Activated CD4-positive, alpha-beta T cell treated with anti-CD3 and anti-CD28 coated beads, Interleukin-2, amount 10 ng/mL, durations not matched to agents 24 days and 14 days (primary cell): ENCODE measurements at places on chromosomes 6 and 20. TPM values are rescaled to one million over a fixed set of nuclear protein-coding genes. Genes with fewer than 3 reads are reported as not detected.

The DBNDD2 gene
- total RNA-seq, result 19.9 and 25.2 TPM in 2 replicates

The NKX2-2 gene
- not detected in 2 replicates for total RNA-seq

The RSPH9 gene
- not detected in 2 replicates for total RNA-seq

The EYA2 gene
- total RNA-seq, result not detected in 2 replicates

DNA sequence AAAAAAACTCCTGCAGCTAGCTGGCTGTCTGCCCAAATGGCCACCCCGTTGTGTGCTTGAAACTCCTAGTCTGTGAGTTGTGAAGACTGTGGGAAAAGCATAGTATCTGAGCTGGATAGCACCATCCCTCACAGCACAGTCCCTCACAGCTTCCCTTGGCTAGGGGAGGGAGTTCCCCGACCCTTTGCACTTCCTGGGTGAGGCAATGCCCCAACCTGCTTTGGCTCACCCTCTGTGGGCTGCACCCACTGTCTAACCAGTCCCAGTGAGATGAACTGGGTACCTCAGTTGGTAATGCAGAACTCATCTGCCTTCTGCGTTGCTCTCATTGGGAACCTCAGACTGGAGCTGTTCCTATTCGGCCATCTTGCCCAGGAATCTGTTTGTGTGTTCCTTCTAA, 260.6 kb upstream of the STXBP5 start:
- H3K4me1 ChIP-seq, result no peaks in the 10 kb centered on the region
- no peak overlapping the region for H3K4me3 ChIP-seq
- DNase-seq, result no peak
- no peak overlapping the region for H3K27ac ChIP-seq

DNA sequence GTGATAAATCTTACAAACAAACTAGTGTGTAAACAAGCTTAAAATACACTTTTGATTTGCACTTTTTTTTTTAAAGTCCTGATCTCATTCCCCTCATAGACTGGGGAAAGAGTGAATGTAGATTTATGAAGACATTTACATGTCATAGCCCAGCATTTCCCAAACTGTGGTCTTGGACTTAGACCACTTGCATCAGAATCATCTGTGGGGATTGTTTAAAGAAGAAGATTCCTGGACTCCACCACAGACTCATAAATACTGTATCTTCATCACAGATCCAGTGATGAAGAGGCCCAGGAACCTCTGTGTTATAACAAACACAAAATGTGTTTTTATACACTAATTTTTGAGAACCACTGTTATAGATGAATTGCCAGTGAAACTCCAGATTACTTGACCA, 99.5 kb downstream of the KCNQ5 start:
- H3K4me3 ChIP-seq, result no peak overlapping the region
- H3K27me3 ChIP-seq, result no peaks in the 10 kb centered on the region
- no peaks in the 10 kb centered on the region for H3K4me1 ChIP-seq
- H3K27ac ChIP-seq, result no peak overlapping the region
- DNase-seq, result no peak
- H3K36me3 ChIP-seq, result no peaks in the 10 kb centered on the region

GRCh38 chr6:116446399-116446798, 14.8 kb upstream of the CALHM6 start:
- DNase-seq, result no peak
- H3K36me3 ChIP-seq, result no peaks in the 10 kb centered on the region
- H3K27me3 ChIP-seq, result peaks cover 14% of the 10 kb centered on the region
- no peak overlapping the region for H3K4me3 ChIP-seq
- H3K4me1 ChIP-seq, result peaks cover 34% of the 10 kb centered on the region

DNA sequence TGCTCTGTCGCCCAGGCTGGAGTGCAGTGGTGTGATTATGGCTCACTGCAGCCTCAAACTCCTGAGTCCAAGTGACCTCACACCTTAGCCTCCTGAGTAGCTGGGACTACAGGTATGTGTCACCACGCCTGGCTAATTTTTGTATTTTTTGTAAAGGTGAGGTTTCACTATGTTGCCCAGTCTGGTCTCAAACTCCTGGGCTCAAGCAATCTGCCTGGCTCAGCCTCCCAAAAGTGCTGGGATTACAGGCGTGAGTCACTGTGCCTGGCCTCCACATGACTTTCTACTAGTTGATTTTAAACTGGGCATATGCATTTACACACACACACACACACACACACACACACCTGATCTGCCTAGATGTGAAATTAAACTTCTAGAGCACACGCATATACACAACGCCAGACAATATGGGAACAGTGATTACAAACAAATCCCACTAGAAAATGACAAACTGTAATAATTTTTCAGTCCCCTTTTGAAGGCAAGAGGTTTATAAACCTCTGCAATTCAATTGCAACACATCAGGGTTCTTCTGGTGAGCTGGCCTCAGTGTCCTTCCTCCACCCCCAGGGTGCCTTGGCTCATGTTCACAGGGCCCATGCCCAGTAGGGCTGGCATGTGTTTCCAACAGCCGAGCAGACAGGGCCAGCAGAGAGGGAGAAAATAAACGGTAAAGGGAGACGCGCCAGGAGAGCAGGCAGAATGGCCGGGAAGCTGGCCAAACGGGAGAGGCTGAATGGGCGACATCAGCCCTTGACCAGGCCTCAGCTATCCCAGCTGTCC, 31.2 kb downstream of the PARD6B start:
- H3K4me3 ChIP-seq, result no peak overlapping the region
- H3K4me1 ChIP-seq, result no peaks in the 10 kb centered on the region
- no peak for DNase-seq
- H3K27me3 ChIP-seq, result peaks cover 6% of the 10 kb centered on the region
- H3K36me3 ChIP-seq, result no peaks in the 10 kb centered on the region

DNA sequence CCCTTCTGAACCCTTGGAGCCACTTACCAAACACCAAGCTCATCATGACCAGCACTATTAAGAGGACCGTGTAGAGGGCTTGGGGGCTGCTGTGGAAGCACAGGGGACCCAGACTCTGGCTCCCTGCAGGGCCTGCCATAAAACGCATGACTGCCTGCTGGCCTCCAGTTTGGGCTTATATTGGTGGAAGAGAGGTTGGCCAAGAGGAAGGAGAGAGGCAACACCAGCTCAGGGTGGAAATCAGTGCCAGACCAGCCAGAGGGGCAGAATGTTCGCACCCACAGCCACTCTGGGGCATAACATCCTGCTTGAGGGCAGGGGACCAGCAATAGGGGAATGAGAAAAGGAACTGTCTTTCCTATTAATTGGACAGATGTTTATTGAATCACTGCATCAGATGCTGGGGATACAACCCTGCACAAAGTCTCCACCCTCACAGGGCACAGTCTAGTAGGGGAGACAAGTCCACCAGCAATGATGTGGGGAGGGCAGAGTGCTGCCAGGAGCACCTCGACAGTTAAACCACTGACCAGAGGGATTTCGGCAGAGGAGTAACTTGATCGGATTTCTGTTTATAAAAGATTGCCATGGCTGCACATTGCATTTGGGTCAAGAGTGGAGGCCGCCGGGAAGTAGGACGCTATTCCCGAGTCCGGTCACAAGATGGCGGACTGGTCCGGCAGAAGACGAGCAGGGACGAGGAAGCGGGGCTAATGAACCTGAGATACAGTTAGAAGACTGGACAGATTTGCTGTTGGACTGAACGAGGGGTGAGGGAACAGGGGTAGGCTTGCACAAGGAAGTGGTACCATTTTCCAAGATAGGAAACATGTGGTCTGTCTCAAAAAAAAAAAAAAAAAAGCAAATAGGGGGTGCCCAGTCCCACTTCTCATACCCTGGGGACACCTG, at the start of gene LY6G5C:
TSS of gene LY6G5C (minus strand) at position 842 of the 909 bp plus-strand sequence. CDS start at position 148, 694 bp downstream.
- peak; percentile 89 for DNase-seq
- H3K27ac ChIP-seq, result peak within 1 kb of the TSS; percentile 82
- H3K27me3 ChIP-seq, result no peaks in the 10 kb centered on the region
- peaks cover 25% of the 10 kb centered on the region for H3K4me1 ChIP-seq

DNA sequence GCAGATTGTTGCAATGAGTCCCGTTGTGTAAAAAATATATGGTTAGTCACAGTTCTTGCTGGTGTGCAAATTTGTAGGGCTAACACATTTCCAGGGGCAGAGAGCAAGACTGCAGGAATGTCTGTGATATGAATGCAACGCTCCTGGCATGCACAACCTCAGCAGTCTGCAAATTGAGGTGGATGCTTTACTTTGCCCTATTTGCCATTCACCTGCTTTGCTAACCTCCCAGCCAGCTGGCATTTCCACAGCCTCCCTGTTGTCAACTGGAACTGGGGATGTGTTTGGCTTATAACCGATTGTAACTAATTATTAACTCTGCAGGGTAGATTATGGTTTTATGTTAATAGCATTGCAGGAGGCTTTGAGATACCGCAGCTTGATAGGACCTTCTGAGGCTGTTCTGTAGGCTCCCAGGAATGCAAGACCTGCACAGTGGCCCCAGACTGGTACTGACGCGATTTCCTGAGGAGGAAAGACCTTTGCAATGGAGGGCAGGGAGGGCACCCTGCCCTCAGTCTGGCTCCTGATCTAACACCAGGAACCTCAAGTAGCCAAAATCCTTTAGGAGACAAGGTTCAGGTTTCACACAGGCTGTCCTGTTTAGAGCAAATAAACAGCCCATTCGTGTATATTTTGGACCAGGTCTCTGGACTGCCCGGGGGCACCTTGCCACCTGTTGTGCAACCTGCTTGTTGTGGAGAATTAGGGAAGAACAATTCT, 53.4 kb downstream of the EDN1 start:
- no peak overlapping the region for H3K4me3 ChIP-seq
- DNase-seq, result no peak
- no peaks in the 10 kb centered on the region for H3K27me3 ChIP-seq
- no peaks in the 10 kb centered on the region for H3K4me1 ChIP-seq

DNA sequence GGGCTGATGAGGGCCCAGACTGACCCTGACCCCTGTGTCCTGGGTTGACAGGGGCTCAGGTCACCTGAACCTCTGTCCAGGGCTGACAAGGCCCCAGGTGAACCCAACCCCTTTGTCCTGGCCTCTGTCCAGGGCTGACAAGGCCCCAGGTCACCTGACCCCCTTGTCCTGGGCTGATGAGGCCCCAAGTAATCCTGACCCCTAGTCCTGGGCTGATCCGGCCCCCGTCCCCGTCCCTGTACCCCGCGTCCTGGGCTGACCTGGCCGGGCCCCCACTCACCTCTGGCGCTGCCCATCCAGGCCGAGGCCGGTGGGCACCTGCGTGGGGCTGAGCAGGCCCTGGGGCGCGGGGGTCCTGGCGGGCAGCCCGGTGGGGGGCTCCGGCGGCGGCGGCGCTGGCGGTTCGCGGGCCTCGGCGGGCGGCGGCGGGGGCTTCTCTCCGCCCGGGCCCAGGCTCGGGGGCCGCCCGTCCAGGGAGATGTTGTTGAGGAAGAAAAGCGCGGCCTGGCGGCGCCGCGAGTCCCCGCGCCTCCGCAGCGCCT, 379 bp downstream of the CABLES2 start:
- H3K4me1 ChIP-seq, result peaks cover 24% of the 10 kb centered on the region
- peak overlapping the region; percentile 87 for H3K4me3 ChIP-seq
- no peak for DNase-seq
- no peaks in the 10 kb centered on the region for H3K27me3 ChIP-seq
- H3K27ac ChIP-seq, result peak overlapping the region; percentile 41
